ENCODE measurements at places on chromosomes 7 and 10.

DNA sequence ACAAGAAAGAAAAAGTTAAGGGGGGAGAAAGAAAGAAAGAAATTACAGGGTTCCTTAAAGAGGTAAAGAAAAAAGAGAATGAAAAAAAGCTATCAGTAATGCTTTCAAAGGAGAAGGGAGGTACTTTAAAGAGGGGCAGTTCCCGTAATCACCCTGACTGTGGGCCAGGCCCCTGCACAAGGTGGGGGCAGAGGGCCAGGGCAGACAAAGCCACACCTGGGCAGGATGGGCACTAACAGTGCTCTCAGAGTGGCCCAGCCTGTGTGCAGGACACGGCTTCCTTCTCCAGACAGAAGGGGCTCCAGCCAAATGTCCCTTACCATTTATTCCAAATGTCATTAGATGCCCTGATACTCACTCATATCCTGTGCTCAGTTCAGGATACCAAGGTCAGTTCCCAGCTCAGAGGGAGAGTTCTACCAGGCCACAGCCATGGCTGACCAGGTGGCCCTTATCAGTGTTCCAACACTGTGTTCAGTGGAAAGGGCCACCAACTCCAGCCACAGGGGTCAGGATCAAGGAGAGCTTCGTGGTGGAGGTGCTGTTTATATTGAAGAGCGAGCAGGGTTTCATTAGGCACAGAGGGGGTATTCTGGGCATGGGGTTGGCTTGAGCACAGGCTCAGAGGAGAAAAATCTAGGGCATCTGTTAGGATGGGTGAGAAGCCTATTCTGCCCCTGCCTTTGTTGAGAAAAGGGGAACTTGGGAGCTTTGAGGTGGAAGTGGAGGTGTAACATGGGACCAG lies 29.9 kb downstream of the DPCD start:
- DNase-seq = no peak

- DNase-seq = no peak
Observed at GRCh38 chr10:122464586-122464985, 3.2 kb downstream of the HTRA1 start.

DNA sequence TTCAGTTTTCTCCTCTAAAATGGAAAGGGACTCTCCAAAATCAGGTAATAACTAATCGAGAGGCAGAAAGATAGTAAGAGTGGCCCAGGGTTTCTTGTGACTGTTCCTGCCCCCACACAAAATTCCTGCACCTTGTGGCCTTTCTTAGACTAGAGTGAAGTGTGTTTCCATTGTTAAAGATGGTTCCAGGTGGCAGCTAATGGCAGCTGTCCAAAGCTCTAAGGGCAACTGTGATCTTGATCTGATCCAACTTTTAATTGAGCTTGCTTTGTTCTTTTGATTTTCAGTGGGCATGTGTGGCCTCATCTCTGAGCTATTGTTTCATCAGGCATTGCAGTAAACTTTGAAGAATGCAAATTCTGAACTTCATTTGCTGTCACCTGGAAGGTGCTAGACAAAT lies 19.4 kb downstream of the ACSL5 start:
- no peak for DNase-seq

DNA sequence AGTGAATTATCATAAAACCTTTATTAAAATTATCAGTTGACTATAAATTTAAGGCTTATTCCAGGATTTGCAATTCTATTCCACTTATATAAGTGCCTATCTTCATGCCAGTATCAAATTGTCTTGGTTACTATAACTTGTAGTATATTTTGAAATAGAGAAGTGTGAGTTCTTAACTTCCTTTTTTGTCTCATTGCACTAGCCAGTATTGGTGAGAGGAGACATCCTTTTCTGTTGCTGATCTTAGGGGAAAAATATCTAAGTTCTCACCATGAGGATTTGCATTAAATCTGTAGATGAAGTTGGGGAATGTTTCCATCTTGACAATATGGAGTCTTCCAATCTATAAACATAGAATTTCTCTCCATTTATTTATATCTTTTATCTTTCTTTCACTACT lies 104.2 kb upstream of the MKI67 start:
- no peak for DNase-seq

DNA sequence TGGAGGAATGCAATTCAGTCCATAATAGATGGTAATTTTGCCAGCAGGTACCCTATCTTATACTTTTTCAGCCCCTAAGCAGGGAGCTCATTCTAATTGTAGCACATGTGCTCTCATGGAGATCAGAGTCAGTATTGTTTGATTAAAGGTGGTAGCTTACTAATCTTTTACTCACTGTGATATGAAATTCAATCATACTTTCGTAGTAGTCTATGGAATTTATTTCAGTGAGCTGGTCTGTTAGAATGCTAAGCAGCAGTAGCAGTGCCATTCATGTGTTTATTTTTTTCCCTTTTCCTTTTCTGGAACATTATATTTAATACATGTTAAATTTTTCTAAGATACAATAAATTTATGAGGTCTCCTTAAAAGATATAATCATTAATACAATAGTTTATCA lies 109.0 kb downstream of the ST7 start:
- no peak for DNase-seq

DNA sequence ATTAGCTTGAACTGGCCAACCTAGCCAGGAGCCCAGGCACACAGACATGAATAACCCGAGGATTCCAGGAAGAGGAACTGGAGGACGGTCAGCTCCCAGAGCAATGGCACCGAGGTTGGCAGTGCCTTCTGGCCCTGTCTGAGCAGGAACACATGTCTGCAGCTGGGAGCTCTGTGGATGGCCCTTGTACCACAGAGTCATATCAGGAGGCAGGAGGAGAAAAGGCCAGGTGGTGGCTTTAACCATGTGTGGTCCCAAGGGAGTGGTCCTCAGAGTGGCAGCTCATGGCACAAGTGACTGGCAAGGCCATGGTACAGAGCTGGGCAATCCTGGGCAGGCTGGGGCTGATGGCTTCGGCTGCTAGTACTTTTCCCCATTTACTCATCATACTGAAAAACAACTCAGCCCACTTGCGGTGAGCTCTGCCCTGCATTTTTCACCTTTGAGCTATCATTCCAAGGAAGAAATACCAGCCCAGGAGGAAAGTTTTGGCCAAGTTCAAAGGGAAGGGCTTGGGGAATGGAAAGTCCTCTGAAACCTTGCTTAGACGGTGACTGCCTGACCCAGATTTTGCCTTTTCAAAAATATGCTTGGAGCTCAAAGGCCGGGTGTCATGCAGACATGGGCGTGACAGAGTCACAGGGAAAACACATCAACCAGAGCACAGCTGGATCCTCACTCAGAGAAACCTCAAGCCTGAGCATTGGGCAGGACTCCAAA lies 25.7 kb upstream of the LOXL4 start:
- DNase-seq = no peak

DNA sequence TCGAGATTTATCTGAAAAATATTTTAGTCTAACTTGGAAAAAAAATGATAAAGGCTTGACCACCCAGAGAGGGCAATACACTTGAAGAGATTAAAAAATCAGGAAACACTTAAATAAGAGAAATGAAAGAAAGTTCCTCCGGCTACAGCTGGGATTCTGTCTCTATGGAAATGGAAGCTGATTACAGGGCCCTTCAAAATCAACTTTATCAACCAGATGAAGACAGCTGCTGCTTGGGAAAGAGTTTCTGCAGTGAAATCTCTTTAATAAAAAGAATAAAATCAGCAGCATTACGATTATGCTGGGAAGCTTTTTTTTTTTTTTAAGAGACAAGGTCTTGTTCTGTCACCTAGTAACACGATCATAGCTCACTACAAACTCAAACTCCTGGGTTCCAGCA lies 4.5 kb downstream of the RSU1 start:
- DNase-seq = no peak

DNA sequence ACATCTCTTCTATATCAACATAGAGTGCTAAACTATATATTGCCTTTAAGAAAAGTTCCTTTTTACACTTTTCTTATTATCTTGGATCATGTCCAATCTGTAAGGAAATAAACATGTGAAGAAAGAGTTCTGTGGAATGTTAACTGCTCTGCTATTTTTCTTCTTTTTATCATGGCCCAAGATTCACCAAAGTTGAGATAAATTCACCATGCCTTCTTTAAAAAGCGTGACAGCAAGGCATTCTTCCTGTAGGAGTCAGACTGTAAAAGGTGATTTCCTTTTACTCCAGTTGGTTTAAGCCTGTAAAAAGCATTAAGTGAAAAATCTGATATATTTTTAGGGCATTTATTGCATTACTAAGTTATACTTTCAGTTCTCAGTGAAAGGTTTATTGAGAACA lies 165.7 kb upstream of the FZD1 start:
- no peak for DNase-seq

DNA sequence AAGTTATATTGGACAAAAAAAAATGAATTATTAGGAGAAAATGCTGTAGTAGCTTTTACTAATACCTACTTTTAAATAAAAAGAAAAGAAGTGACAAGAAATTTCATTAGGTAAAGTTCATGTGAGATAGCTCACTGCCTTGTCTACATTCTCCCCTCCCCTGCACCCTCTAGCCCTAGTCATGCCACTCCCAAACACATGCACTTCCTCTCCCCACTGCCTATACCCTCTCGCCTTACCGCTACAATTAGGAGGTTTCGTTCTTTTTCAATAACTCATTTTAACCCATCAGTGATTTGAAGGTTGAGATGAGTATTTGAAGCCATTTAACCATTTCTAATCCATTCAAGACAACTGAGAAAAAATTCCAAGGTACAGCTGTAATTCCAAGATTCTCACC lies 75.3 kb downstream of the HIBADH start:
- no peak for DNase-seq

DNA sequence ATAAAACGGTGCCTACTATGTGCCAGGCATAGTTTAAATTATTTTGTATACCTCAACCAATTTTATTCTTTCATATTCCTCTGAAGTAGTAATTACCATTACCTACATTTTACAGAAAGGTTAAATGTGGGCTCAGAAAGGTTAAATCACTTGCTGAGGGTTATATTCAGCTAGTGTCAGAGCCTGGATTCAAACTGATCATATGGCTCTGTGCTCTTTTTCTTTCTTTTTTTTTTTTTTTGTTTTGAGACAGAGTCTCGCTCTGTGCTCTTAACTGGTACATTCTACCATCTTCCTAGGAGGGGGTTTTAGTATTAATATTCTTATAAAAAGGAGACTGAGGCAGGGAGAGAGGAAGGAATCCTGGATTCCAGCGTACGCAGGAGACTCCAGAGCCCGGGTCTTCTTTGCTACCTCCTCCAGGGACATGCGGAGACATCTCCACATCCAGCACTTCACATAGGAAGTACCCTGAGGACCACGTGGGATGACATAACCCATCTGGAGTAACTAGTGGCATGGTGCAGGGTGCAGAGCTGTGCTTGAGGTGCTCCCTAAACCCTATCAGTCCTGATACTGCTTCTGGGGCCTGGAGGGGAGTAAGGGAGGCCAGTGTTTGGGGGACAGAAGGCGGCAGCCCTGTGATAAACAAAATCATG lies 29.6 kb upstream of the ATXN7L1 start:
- DNase-seq = no peak

GRCh38 chr10:74705358-74705980 lies 120.9 kb upstream of the KAT6B start:
- no peak for DNase-seq

DNA sequence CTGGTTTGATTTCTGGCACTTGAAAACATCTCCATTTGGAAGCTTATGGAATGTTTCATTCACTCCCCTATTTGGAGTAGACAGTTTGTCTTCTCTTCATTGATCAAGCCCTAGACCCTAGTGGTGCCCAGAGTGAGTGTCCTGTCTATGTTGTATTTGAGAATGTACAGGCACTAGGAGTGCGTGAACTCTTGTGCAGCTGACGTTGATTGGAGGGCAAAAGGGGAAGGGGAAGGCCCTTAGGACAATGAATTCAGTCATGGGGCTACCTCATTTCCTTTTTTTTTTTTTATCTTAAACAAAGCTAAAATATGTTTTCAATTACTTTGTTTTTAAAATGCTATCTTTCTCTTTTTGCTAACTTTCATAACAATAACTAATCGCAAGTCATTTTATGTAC lies 66.5 kb downstream of the ADD3 start:
- DNase-seq = no peak

DNA sequence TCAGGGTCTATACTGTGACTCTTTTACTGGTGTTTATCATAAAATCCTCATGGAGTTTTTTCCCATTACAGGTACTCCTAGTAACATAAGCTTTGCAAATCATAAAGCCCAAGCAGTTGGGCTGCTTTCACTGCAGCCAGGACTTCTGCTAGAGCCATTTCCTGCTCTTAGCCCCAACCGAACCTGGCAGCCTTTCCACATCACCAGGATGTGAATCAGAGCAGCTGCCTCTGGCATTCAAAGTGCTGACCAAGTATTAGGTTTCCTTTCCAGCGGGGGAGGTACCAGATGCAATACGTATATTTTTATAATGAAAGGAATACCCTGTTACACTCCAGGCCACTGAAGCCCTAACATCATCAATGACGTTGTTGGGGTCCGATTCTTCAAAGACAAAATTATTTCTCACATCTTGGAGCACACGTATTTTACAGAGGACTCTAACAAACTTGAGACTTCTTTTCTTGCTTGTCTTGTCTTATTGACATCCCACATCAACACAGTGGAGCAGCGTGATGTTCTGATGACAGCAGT lies 3.6 kb upstream of the HTR5A start:
- no peak for DNase-seq

DNA sequence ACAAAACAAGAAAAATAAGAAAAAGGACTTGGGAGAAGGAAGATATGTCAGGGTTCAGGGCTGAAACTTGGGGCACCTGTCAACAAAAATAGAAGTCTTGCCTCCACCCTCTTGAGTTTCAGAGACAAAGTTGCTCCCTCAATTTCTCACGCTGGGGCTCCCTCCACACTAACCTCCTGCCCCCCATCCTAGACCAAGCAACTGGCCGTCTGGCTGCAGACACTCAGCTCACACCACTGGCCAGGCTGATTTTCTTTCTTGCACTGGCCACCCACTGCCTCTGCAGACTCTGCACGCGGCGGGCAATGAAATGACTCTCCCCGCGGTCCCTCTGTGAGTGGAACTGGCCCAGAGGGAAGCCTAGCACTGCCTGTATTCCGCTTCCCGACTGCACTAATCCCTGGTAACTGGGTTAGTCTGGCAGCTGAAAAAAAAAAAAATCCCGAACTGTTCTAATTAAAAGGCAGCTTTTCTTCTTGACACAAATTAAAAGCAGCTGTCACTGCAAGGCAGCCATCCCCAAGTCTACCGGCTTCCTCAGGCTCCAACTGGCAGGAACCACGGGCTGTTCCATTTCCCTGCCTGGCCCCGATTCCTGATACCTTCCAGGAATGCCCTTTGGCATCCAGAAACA lies 83.5 kb downstream of the SPDYE5 start:
- DNase-seq = no peak

DNA sequence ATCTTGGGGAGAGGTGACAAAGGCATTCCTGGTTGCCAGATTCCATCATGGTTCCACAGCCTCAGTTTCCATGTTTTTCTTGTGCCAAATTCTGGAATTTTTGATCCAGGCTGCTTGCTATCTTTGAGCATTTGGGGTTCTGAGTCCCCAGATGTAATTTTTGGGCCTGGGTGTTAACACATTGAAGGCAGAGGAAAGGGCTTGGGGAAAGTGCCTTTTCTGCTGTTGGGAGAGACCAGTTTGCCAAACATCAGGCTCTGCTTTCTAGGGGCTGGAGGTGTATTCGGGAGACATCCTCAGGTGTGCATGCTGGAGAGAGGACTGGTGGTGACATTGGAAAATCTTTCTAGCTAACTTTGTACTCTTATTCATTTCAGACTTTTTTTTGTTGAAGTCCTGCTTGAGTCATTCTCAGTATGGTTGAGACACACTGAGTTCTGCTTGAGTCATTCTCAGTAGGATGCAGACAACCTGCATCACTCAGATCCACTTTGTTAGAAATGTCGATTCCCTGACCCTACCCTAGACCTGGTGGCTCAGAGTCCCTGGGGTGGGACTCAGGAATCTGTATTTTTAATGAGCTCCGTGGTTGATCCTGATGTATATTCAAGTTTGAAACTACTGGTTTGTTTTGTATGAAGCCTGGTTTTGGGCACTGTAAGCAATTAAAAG lies 101.0 kb downstream of the LRMDA start:
- no peak for DNase-seq

- DNase-seq = no peak
Observed at GRCh38 chr10:27391325-27391724, 112.8 kb upstream of the RAB18 start.

Data from activated CD4-positive, alpha-beta T cell treated with anti-CD3 and anti-CD28 coated beads, Interleukin-2, amount 50 U/mL, for 16 hours (primary cell).